Stimulated activated CD8-positive, alpha-beta memory T cell treated with anti-CD3 and anti-CD28 coated beads, Interleukin-4, amount 100 ng/mL, for 1 hour (primary cell): ENCODE measurements at places on chromosomes 1 and 21.

- no peak for DNase-seq
These were observed 184.2 kb downstream of the ETS2 start for GRCh38 chr21:38989745-38990423.

DNA sequence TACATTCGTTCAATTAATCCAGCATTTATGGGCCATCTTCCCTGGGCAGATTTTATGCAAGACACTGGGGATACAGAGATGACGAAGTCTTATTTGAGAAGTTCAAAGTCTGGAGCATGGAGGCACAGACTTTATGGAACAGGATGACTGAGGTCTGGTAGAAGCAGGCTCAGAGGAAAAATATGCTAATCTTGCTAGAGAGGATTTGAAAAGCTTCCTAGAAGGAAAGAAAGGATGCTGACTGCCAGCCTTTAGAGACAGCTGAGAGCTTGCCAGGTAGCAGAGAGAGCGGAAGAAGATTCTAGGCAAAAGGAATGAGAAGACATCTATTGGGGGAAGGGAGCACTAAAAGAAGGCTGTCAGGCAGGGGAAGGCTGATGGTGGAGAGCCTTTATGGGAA, 75.5 kb upstream of the ATP5PO start:
- DNase-seq, result no peak

DNA sequence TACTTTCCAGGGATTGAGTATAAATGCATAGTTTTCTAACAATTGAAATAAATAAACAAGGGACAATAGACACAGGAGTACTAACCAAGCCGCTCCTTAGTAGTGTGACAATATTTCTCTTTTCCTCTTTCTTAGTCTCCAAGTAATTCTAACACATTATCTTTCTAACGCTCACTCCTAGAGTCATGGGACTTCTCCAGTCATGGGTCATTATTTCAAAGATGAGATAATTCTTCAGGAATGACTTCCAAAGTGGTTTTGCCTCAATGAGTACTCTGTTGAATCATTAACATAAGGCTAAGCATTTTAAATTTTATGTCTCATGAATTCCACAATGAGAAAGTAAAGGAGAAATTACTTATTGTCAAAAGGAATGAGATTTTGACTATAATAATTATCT, 605.8 kb upstream of the ADAMTS5 start:
- no peak for DNase-seq

GRCh38 chr1:16091296-16091695, 17.8 kb upstream of the FAM131C start:
- no peak for DNase-seq

GRCh38 chr1:37257646-37258045, 216.7 kb upstream of the ZC3H12A start:
- DNase-seq, result no peak

- DNase-seq, result no peak
These were observed 5.5 kb upstream of the ZRANB2 start for GRCh38 chr1:71086331-71086730.

- peak; percentile 38 for DNase-seq
These were observed 38.5 kb upstream of the EGLN1 start for GRCh38 chr1:231460614-231461013.

GRCh38 chr1:32334274-32334861, 1.7 kb downstream of the MARCKSL1 start:
- DNase-seq, result no peak

- no peak for DNase-seq
These were observed 382.1 kb upstream of the B3GALT2 start for GRCh38 chr1:193568512-193568911.

DNA sequence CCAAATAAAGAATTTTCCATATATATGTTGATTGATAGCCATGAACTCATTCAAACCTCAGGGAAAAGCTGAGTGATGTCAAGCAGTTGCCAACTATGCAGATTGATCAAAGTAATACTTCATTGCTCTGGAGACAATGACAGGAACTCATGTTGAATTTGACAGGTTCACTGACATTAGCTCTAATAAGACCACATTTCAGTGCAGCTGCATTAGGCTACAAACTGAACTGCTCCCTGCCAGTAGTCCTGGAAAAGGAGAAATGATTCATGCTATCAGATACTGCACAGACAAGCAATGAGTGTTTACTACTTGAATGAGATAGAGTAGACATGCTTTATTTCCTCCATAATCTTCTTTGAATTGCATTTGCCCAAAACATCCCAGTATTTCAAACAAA, 948.4 kb downstream of the MRPL39 start:
- no peak for DNase-seq

DNA sequence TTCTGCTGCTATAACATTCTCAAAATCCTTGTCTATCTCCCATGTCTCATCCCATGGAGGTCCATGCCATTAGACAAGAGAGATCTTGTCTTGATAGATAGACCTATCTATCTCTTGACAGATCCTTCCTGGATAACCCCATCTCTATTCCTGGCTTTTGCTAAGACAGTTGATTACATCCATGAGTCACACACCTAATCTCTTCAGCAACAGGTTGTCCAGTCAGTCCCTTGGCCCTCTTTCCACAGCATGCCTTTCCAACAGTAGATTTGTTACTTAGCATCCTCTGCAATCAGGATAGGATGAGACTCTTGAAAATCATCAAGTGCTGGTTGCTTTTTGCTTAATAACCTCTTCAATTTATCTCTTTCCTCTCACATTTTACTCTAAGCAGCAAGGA, 46.6 kb downstream of the TRMT1L start:
- DNase-seq, result no peak

DNA sequence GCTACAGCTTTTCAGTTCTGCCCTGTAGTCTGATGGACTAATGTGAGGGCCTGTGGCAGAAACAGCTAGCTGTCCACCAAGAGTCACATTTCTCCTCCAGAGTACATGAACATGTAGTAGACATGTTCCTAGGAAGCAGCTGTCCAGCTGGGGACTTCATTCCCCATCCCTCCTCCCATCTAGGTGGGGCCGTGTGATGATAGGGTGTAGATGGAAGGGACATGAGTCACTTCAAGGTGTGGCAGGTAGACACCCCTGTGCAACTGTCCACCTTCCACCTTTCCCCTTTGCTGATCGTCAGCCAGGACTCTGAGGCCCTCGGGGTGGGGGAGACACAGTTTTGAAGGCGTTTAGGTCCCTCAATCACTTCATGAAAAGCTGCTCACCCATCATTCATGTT, 3.6 kb upstream of the RD3 start:
- no peak for DNase-seq

- DNase-seq, result no peak
These were observed 67.0 kb upstream of the KLHDC7A start for GRCh38 chr1:18413541-18414305.

DNA sequence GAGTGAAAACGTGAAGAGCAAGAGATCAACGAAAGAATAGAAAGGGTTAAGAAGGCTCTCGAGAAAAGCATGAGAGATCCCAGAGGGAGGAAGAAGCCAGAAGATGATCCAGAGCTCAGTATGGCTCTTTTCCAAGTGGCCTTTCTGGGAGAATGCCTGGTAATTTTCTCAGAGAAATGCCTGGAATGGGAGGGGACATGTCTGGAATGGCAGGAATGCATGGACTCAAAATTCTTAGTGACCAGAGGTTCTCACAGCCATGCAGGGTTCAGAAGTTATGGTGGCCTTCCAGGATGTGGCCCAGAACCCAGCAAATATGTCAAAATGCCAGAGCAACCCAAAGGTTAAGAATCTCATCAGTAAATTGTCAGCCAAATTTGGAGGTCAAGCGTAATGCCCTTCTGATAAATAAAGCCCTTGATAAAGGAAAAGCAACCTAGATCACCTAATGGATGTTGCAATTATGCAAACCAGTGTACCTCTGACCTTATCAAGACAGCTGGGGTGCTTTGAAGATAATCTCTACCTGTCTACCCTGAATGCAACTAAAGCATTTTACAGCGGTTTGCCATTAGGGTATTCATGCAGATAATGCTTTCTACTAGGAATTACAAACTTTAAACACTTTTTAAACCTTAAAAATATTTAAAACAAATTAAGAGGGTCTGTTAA, 53.1 kb downstream of the NBPF6 start:
- DNase-seq, result no peak

DNA sequence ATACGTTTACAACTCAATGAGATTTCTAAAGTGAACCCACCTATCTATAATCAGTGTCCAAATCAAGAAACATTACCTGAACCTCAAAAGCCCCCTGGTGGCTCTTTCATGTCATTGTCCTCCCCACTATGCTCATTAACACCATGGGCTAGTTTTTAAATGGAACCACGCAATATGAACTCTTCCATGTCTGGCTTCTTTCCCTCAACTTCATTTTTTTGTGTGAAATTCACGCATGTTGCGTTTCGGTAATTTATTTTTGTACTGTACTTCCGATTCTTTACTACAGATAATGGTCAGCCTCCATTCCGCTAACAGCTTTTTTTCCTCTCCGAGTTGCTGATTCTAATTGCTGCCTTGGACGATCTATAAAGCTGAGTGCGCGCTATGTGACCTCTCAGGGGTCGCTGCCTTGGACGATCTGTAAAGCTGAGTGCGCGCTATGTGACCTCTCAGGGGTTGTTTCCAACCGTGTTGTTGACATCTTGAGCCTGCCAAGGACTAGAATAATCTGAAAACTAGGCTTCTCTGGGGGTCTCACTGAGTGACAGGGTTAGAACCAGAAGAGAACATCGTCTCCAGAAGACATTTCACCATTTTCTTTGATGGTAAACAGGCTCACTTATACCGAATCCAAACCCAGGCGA, 1.1 kb upstream of the CACYBP start:
- DNase-seq, result no peak

DNA sequence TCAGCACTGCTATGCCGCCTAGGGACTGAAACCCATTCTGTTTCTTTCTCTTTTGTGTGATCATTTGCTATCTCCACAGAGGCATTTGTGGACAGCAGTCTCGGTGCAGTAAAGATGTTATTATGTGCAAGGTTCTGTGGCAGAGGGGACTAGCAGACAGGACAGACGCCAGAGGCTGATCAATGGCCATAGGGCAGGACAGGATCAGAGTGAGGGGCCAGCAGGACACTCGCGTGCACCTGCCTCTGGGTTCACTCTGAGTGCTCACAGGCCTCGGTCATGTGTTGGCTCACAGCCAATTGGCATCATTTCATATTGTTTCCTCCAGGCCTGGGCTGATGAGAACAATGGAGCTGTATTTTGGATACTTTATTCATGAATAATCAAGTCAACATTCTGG, 212.6 kb downstream of the TGFB2 start:
- no peak for DNase-seq

GRCh38 chr1:184866991-184867788, 107.1 kb downstream of the NIBAN1 start:
- peak; percentile 29 for DNase-seq

GRCh38 chr21:24276204-24276603, 1331.1 kb downstream of the MRPL39 start:
- DNase-seq, result no peak

DNA sequence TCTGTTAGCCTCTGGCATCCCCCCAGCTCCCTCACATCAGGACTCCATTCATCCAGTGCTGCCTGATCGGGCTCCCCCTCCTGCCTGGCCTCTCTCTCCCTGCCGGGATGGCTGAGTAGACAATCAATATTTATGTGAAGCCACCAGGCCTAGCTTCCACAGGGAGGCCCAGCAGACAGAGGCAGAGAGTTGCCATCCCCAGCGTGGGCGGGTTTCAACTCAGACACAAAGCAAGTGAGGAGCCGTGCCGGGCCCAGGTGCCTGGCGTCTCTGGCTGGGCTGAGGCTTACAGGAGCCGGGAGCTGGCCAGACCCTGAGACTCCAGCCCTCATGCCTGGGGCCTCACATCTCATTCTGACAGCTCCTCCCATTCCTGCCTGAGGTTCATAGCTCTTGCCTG, 34.5 kb upstream of the ATP2B4 start:
- no peak for DNase-seq

DNA sequence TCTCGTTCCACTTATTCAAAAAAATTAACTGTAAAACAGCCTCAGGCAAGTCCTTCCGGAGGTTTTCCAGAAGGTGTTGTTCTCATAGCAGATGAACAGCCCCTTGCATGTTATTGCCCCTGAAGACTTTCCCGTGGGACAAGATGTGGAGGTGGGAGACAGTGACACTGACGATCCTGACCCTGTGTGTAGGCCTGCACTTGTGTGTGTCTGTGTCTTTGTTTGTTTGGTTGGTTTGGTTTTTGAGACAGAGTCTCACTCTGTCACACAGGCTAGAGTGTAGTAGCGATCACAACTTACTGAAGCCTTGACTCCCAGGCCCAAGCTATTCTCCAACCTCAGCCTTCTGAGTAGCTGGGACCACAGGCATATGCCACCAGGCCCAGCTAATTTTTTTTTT, 12.6 kb downstream of the ETV3L start:
- DNase-seq, result no peak

- DNase-seq, result no peak
These were observed 4.0 kb upstream of the CD46 start for GRCh38 chr1:207747627-207748492.

DNA sequence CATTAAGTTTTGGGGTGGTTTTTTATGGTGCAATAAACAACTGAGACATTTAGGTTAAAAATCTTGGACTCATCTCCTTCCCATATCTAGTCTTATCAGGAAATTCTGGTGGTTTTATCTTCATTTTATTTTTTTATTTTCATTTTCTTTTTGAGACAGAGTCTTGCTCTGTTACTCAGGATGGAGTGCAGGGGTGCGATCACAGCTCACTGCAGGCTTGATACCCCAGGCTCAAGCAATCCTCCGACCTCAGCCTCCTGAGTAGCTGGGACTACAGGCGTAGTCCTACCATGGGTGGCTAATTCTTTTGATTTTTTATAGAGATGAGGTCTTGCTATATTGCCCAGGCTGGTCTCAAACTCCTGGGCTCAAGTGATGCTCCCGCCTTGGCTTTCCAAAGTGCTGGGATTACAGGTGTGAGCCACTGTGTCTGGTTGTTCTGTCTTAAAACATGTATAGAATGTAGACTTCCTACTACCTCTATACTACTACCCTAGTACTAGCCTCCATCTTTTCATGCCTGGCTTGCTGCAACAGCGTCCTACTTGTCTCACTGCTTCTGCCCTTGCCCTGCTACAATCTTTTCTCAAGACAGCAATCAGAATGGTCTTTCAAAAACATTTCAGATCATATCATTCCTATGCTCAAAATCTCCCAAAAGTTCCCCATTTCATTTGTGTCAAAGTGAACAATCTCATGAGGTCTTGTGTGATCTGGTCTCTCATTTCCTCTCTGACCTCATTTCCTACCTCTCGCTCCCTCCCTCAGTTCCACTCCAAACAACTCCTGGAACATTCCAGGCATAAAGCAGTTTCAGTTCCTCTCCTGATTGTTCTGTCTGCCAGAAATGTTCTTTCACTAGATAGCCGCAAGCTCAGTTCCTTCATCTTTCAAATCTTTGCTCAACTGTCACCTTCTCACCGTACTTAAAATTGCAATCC, 5.9 kb upstream of the FCGR2A start:
- no peak for DNase-seq

GRCh38 chr1:233217832-233218231, 77.7 kb downstream of the PCNX2 start:
- DNase-seq, result no peak

GRCh38 chr1:231020139-231020601, 19.9 kb downstream of the FAM89A start:
- DNase-seq, result no peak

GRCh38 chr1:51986718-51987117, 3.8 kb downstream of the RAB3B start:
- DNase-seq, result no peak

GRCh38 chr1:27157194-27157593, 2.3 kb upstream of the SLC9A1 start:
- no peak for DNase-seq
